ENCODE measurements at places on chromosomes 5 and 9.

- DNase-seq, result no peak
Observed at GRCh38 chr5:107597247-107597646, 73.5 kb downstream of the EFNA5 start.

GRCh38 chr9:17005056-17005823 lies 129.6 kb upstream of the CNTLN start:
- DNase-seq, result no peak

- DNase-seq, result no peak
Observed at GRCh38 chr9:116360016-116360415, 206.4 kb downstream of the PAPPA start.

- no peak for DNase-seq
Observed at GRCh38 chr9:98181746-98182068, 10.7 kb downstream of the CORO2A start.

DNA sequence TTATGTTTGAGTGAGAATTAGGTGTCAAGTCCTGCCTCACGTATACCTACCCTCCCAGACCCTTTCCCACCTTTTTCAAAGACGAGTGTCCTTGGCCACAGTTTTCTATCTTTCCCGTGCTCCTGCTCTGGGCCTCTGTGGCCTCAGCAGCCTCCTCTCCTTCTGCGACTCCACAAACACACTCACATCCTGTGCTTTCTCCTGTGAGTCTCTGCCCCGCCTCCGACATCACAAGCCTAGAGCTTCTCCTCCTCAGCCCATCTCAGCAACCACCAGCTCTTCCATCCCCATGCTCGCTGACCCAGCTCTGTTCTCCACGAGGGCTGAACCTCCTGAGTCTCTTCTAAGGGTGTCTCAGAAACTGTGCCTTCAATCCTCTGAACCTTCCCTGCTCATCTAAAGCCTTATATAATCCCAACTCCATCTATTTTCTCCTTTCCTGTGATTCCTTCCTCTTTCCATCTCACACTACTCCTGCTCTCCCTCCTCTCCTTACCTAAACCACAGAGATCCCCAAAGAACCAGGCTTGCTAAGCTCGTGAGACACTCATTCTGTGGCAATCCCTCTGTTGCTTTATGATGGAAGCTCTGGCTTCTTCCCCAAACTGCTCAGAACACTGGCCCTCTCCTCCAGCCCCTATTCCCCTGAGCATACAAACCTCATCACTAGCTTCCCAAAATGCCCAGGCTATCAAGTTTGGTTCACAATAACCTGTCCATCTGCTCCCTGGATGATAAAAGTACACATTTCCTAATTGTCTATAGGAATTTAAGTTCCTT lies 55.2 kb downstream of the RASEF start:
- no peak for DNase-seq

All from stimulated activated CD8-positive, alpha-beta memory T cell treated with anti-CD3 and anti-CD28 coated beads, Interleukin-4, amount 100 ng/mL, for 1 hour (primary cell).